T-helper 1 cell (primary cell): ENCODE measurements at places on chromosomes 12 and 14.

DNA sequence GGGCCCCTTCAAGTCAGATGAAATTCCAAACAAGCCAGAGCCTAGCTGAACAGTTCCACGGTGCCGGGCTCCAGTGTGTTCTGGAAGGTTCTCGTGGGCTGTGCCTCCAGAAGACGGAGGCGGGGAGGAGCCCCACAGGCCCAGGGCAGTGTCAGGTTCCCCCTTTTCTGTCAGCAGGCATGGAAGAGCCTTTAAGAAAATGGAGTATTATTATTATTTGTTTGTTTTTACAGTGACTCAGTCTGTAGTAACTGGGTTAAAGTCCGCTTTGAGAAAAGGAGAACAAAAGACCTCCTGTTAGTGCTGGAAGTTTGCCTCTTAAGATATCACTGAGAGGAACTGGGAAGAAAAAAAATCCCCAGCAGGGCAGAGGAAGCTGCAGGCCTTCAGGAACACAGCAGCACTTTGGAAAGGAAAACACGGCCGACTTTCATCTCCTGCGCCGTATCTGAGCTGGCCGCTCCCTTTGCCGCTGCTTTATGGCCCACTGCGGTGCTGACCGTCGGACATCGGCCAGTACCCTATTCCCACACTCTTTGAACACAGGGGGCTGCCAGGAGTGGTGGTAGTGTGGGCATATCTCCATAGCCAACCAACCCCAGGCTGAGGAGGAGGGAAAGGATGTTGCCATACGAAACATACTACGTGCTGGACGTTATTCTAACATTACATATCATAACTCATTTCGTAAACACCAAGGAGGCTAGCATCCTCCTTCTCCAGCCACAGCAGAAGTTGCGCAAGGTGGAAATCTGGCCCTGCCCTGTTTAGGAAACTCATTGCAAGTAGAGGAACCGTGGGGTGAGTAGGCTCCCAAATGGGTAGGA, 194.0 kb downstream of the ZFP36L1 start:
- no peak for DNase-seq

- no peak for DNase-seq
Observed at GRCh38 chr12:83067981-83068380, 381.3 kb downstream of the TMTC2 start.

- no peak for DNase-seq
Observed at GRCh38 chr12:712172-712863, 40.1 kb upstream of the WNK1 start.

GRCh38 chr14:99229654-99230207, 42.3 kb downstream of the BCL11B start:
- no peak for DNase-seq

DNA sequence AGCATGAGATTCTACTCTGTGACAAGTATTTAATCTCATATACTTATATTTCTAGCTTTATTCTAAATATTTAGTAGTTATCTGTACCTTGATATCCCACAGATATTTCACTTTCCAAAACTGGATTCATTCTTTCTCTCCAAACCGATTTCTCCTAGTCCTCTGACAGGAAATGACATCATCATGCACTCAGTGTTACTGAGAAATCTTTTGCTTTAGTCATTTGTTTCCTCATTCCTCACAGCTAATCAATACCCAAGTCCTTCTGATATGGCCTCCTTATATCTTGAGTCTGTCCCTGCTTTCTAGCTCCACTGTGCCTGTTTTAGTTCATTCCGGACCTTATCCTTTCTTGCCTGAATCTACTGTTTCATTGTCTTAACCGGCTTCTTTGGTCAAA, 39.4 kb upstream of the E2F7 start:
- DNase-seq = no peak

DNA sequence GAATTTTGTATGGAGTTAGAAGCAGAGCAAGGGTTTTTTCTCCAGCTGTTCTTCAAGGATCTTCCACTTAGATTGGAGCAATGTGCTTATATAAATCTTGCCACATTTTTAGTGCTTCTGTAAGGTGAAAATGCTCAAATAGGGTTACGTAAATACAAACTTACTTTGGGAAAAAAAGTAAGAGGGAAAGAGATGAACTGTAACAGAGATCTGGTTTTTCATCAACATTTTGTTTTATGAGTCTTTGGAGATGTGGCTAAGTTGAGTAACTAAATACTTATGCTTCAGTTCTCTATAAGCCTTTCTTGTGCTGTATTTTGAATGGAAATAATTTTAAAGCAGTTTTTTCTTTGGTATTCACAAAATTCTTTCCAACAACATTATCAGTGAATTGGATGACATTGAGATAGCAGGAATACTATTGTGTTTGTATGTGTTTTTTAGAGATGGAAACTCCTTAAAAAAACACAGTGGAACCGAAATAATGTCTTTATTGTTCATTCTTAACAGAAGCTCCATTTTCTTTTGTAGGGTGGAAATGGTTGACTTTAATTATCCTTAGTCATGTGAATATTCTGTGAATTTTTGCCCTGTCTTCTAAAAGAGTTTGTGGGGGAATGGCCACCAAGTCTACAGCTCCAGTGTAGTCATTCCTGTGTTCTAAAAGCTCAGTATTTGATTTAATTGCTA, 45.7 kb downstream of the NPAS3 start:
- DNase-seq = no peak

DNA sequence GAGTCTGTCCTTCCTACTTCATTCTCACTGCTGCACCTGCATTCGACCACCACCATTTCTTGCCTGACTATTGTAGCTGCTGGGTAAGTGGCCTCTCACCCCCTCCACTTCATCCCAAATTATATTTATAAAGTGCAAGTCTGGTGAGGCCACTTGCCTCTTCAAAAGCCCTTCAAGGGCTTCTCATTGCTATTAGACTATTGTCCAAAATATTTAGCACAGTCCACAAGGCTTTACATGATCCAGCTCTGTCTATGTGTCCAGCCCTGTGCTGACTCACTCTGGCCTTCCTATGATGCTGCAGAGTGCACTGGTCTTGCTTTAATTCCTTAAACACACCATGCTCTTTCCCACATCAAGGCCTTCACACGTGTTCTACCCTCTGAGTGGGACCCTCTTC, 46.0 kb downstream of the PAH start:
- no peak for DNase-seq

DNA sequence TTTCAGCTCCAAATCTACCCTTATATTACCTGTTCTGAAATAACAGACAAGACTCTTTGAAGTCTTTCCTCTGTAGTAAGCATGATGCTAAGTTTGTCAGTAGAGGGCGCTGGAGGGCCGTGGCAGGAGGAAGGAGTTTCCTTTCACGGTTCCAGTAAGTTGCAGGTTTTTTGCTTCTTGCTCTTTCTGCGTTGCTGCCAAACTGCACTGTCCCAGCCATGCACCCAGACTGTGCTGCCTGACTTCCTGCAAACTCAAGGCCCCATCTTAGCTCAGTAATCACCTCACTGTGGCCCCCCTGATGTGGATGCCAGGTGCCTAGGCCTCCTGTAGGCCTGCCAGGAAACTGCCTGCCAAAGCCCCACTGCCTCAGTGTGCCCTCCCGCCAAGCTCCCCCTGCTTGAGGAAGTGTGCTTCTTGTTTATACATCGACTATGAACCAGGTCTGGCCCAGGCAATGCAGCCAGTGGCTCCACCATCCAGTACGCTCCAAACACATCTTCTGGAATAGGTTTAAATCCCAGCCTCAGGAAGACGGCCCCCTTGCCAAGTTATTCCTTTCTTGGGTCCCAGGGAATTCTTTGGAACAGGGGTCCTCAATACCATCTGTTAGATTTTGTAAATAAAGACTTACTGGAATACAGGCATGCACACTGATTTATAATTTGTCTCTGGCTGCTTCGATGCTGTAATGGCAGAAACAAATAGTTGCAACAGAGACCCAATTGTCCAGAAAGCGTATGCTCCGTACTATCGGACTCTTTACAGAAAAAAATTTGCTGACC, 193.7 kb upstream of the LRIG3 start:
- DNase-seq = peak; percentile 59

DNA sequence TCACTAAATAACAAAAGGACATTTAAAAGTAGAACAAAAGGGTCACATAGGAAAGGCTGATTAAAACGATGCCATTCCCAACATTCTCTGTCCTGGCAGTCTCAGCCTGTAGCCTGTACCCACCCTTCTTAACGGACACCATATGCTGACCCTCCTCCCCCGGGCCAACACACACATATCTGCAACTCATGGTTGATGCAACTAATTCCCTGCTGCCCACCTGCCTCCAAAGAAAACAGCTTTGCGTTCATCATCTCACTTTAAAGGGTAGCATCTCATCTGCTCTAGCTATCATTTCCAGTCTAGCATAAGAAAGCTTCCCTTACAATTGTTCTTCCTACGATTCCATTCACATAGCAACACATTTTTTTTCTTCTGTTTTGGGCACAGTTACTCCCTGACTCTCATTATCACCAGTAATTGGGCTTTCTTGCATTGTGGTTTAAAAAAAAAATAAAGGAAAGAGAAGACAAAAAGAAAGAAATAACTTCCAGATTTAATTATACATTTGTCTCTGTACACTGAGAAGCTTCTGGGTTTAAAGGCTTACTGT, 92.9 kb downstream of the KCNC2 start:
- no peak for DNase-seq

GRCh38 chr12:24853094-24853493, 95.8 kb downstream of the BCAT1 start:
- DNase-seq = no peak

GRCh38 chr12:79884401-79885006, 50.4 kb downstream of the PPP1R12A start:
- DNase-seq = no peak

- DNase-seq = no peak
Observed at GRCh38 chr12:52942901-52943181, 6.1 kb upstream of the KRT18 start.

GRCh38 chr12:128510511-128510910, 243.5 kb downstream of the TMEM132C start:
- no peak for DNase-seq

DNA sequence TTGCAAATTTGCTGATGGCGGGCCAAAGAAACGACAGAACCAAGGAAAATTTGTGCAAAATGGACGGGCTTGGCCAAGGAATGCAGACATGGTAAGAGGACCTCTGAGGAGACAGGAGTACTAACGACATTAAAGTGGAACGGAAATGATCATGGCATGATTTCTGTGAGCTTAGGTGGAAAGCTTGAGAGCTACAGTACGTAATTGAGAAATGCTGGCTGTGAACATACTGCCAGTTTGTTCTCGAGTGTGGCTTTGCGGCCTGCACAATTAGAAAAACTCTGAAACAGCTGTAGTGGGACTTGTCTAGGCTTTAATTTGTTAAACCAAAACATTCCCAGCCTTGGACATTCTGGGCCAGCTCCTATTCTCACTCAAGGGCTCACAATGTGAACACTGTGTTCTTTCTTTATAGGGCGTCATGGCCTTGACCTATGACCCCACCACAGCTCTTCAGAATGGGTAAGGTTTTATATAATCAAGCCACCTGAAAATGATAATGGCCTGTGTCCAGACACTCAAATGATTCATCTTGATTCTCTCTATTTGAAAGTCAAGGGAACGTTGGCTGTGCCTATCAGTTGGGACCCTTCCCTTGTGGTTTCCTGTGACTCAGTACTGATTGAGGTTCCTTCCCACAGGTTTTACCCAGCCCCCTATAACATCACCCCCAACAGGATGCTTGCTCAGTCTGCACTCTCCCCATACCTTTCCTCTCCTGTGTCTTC, 48.5 kb downstream of the BAZ2A start:
- DNase-seq = no peak

DNA sequence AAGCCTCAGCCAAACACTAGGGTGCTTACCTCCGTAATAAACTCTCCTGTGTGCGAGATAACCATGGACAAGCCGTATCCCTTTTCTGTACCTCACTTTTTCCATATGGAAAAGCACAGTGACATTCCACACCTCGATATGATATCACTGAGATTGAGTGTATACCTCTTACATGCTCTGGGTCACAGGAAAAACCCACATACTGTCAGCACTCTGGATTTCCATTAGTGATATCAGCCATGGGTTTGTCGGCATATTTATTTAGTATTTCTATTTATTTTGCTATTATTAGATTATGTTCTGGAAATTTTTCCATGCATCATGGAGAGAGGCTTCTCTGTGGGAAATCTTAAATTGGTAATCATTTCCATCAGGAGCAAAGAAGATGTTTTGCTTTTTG, 28.0 kb upstream of the DAAM1 start:
- no peak for DNase-seq

GRCh38 chr14:72033365-72033764, 101.1 kb downstream of the RGS6 start:
- no peak for DNase-seq

- DNase-seq = no peak
Observed at GRCh38 chr14:67610491-67610890, 9.2 kb upstream of the ARG2 start.

- no peak for DNase-seq
Observed at GRCh38 chr14:56659378-56659777, 79.8 kb downstream of the TMEM260 start.

- peak; percentile 23 for DNase-seq
Observed at GRCh38 chr12:13000925-13001774, 1.1 kb upstream of the HEBP1 start.

DNA sequence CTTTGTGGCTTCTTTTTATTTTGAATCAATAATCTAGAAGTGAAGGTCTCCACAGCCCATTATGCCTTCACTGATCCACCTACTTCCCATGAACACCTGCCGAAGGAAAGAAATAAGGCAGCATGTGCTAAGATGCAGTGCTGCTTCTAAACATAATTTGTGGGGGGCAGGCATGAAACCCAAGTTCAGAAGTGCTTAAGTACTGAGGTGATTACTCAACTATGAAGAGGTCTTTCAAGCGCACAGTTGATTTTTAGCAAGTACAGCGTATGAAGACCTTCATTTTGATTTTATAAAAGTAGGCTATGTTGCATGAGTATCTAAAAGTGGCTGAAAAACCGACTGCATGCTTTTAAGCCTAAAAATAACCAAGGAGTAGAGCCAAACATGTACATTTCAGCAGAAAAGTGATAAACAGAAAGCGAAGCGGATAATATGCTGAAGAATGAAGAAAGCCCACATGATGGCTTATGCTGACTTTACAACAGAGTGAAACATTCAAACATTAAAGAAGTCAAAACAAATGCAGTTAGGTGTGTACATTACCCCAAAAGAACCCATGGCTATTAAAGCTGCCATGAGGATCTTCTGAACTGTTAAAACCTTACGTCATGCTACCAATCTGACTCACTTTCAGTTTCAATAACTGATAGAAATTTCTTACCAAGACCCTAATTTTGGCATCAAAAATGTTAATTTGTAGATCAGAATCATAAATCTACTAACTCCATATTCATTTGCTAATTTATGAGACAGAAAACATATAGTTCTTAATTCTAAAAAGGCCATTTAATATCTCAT, 29.3 kb downstream of the KICS2 start:
- DNase-seq = no peak

- DNase-seq = no peak
Observed at GRCh38 chr14:87268997-87269396, 724.0 kb downstream of the GALC start.

- no peak for DNase-seq
Observed at GRCh38 chr14:37202812-37203211, 5.1 kb downstream of the MIPOL1 start.
